NCI-H1417 treated with DMSO at 0.1 percent for 48 hours (cell line): ENCODE measurements at places on chromosomes 7 and 10.

DNA sequence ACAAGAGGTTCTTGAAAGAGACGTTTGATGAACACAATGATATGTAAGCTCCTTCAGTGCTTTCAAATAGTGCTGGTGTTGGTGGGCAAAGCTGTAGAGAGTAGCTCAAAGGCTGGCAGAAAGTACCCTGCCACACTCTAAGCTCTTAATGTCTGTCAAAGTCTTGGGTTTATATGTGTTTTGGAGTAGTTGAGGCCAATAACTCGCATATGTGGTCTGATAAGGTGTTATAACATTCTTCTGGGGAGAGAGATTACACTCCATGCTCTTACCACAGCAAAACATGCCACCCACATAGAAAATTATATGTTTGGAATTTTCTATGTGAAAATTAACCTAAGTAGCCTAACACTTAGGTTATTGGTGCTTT lies 30.8 kb upstream of the NME8 start:
- DNase-seq: no peak

DNA sequence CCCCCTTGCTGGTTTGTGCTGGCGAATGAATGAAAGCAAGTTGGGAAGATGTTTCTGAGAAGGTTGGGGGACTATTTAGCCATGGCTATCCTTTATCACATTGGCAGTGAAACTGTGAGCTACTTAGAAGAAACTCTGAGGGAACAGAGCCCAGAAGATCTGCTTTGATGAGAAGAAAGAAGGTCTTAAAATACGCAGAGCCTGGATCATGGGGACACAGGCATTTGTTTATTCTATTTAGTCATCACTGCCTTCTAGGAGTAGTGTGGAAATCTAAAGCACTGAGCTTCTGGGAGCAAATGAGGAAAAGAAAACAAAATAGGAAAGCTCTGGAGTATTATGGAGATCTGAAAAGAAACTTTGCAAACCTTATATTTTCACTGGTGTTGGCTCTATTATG lies 28.5 kb downstream of the CPED1 start:
- no peak for DNase-seq

DNA sequence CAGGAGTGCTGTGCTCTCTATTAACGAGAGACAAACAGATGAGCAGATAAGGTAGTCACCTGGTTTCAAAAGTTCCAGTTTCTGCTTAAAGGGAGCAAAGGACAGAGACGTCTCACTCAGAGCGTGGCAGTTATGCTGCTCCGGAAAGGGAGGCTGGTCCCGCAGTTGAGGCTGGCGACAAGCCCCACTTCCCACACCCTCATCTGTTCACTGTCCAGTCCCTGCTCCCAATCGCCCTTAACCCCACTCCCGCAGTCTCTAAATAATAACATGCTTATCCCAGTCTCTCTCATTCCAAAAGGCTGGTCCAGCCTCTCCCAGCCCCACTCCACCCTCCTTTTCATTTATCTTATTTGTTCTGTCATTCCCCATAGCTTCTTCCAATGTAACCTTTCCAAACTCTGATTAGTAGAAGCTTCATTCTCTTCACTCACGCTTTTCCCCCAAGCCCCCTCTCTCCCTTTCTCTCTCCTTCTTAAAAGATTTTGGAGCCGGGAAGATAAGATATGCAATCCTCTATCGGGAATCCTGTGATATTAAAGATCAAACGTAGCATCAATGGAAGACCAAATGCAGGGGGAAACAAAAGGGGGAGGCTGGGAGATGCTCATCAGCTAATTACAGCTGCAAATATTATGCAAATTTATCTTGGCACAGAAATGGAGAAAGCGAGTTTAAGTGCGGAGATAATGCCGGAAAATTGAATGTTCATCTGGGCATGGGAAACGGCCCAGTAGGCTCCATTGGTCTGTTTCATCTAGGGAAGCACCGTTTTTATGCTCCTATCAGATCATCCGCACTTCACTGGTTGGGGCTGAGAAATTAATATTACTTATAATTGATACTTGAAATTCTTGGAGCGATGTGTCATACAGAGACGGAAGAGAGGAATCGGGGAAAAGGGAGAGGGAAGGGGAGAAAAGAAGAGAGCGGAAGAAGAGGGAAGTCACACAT lies 16.3 kb upstream of the GATA3 start:
- no peak for DNase-seq

GRCh38 chr7:7077945-7078344 lies 104.4 kb upstream of the C1GALT1 start:
- no peak for DNase-seq

GRCh38 chr10:71349406-71349805 lies 30.3 kb downstream of the SLC29A3 start:
- DNase-seq: no peak

GRCh38 chr7:55124989-55125875 lies 106.4 kb downstream of the EGFR start:
- DNase-seq: no peak

GRCh38 chr10:89644691-89644966 lies 413 bp downstream of the PANK1 start:
- no peak for DNase-seq

GRCh38 chr7:38323156-38323555 lies 49.7 kb upstream of the TARP start:
- DNase-seq: no peak
